Keratinocyte (primary cell): ENCODE measurements at places on chromosomes 3 and 15.

GRCh38 chr15:96331144-96331944 is 844 bp downstream of the NR2F2 start:
- DNase-seq = no peak

- DNase-seq = no peak
Measured at GRCh38 chr3:129593230-129593594, 13.3 kb downstream of the PLXND1 start.

- no peak for DNase-seq
Measured at GRCh38 chr3:39021029-39021428, 30.7 kb downstream of the SCN11A start.

DNA sequence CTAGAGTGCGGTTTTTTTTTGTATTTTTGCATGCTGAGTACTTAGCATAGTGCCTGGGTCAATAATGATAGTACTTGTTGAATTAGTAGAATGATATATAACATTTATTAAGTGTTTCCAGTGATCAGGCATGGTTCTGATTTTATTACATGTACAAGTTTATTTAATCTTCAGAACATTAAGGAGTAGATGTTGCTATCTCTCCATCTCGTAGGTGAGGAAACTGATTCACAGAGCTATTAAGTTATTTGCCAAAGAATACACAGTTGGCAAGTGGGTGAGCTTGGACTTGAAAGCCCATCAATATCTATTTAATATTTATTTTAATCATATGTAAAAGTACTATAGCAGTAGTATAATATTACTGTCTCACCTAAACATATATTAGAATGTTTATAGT is 219.5 kb downstream of the CACNA2D3 start:
- no peak for DNase-seq

DNA sequence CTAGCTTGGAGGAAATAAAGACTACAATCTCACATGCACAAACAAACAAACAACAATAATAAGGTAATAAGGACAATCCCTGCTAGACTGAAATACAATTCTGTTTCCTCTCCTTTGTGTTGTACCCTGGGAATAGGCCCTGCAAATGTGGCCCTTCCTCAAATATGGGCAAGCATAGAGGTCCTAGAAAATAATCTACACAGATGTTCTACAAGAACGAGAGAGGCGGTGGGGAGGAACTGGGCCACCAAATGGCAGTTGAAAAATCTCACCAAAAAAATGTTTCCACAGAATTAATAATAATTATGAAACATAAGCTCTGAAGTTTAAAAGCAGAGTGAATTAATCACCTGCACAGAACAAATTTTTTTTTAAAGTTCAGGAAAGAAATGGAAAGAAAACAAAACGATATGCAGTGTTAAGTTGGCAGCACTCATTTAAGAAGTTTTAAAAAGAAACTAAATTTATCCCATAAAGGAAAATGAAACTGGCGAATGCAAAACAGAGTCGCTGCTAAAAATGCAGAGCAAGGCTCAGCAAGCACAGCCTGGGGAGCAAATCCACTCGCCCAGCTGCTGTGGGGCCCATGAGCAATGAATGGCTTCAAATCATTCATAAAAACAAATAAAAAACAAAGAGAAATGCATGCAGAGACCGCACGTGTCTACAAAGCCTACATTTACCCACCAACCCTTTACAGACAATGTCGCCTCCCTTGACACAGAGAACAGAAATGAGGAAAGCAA is 475.4 kb downstream of the OCA2 start:
- no peak for DNase-seq

GRCh38 chr15:87477737-87478686 is 778.5 kb downstream of the NTRK3 start:
- DNase-seq = peak; percentile 15

DNA sequence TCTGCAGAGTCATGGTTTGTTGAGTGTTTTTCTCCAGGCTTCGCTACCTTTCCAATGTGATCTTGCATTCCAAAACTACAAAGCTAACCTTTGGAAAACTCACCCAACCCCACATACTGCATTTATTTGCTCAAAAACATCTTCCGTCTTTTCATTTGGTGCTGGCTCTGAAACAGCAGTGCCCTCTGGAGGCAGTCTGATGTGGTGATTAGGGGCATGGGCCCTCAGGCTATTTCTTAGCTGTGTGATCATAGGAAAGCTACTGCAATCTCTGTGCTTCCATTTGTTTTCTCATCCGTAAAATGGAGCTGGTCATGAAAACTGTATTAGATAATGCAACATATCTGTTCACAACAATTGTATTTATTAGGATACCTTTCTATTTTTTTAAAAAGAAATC is 47.0 kb downstream of the MTHFS start:
- DNase-seq = no peak

DNA sequence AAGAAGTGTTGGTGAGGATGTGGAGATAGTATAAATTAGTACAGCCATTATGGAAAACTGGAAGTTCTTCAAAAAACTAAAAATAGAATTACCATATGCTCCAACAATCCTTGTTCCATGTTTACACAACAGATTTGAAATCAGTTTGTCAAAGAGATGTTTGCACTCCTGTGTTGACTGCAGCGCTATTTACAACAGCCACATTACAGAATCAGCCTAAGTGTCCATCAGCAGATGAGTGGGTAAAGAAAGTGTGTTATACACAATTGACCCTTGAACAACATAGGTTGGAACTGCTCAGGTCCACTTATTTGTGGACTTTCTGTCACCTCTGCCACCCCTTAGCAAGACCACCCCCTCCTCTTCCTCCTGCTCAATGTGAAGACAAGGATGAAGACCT is 34.7 kb downstream of the LMLN start:
- DNase-seq = no peak

GRCh38 chr3:154718053-154718452 is 288.1 kb upstream of the GPR149 start:
- no peak for DNase-seq

- DNase-seq = no peak
Measured at GRCh38 chr3:157117875-157118654, 41.9 kb downstream of the CCNL1 start.

GRCh38 chr15:76996526-76997401 is 1.8 kb downstream of the PSTPIP1 start:
- DNase-seq = no peak

DNA sequence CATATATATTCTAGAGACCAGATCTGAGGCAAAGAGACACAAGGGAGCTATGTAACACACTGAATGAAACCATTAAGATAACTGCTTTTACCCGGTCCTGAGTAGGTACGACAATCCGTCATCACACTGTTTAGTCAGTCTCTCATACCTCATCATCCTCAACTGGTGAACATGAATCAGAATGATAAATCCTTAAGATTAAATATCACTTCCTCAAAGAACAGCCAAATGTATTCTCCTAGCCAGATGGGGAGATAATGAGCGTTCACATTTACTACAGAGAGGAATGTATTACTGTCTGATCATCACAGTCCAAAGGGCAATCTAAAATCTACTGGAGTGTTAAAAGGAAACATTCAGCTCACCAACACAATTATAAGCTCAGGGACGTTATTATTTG is 319.4 kb upstream of the STAC start:
- no peak for DNase-seq

- peak; percentile 71 for DNase-seq
Measured at GRCh38 chr3:49500732-49501609, 30.9 kb downstream of the DAG1 start.

DNA sequence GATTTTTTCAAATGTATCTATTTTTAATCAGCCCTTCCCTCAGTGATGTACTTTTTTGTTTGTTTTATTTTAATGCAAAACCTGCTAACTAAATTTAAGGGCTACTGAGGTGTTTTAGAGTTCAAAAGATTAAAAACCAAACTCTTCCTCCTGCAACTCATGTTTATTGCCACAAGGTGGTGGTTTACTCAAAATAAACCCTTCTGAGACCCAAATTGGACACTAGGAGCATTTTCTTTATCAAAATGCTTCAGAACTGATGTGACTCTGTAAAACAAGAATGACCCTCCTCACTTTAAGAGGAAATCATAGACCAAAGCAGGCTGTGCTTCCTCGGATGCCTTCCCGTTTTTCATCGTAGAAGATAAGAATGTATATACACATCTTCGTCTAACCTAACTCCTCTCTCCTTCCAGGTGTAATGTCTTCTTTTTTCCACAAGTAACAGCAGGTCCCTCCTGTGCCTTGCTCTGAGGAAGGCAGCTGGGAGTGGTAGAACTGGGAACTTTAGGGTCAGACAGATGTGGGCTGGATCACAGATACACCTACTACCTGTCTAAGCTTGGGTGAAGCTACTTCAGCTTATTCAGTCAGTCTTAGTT is 2.9 kb upstream of the NME9 start:
- DNase-seq = no peak

DNA sequence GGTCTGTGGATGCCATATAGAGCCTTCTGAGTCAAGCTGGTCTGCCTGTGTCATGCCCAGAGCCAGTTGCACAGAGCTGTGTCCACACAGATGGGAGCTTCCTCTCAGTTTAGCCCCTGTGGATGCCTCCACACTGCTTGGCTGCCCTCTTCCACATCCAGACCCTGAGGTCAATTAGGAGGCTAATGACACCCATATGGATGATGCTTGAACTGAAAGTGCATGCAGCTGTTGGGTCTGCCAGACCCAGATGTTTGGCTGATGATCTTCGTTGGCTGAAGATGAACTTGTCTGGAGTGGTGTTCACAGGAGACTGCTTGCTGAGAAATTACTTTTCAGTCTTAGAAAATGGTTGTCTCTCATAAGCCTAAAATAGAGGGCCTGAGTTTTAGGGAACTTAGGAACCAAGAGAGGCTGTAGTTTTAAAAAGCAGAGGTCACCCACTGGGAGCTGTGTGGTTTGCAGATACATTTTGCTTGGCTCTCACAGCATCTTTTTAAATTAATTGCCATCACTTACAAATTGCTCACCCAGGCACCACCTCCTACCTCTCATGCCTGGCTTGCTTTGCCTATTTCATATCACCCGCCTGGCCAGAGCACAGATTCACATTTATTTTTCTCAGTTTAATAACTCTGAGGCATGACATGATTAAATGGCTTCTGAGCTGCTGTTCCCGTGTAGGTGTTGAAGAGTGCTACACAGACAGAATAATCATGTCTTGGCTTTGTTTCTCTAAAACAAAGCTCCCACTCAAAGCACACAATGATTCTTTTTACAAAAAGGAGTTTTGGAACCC is 176.1 kb downstream of the MINAR1 start:
- no peak for DNase-seq
